ENCODE measurements at places on chromosomes 12 and 14. TPM values are rescaled to one million over a fixed set of nuclear protein-coding genes. Genes with fewer than 3 reads are reported as not detected.

The PRICKLE1 gene
- total RNA-seq: not detected

The SERPINA3 gene
- total RNA-seq: not detected

The GNS gene
- total RNA-seq: 21.1 TPM

The NGB gene
- total RNA-seq: not detected

The CPM gene
- total RNA-seq: 1.6 TPM

DNA sequence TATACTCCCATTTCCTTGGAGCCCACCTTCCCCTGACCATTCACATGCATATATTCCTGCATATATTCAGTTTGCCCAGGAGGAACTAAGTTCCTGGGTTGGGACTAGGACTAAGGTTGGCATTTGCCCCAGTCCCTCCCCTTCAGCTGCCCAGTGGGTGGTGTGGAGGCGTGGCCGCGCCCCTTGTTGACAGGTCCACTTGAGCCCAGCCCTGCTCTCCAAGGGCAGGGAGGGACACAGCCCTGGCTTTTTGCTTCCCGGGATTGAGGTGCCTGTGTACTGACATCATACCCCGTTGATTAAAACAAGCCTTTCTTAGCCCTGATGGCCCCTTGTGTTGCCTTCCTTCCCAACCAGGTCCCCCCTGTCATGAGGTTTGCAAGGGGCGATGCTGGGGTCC, 7.3 kb downstream of the ERBB3 start:
- no peak for DNase-seq

- no peak for DNase-seq
Observed at GRCh38 chr14:64654246-64654900, 49.9 kb upstream of the PLEKHG3 start.

- DNase-seq: no peak
Observed at GRCh38 chr14:97266653-97267052, 469.5 kb downstream of the VRK1 start.

GRCh38 chr14:31746326-31746725, 185.1 kb downstream of the NUBPL start:
- DNase-seq: no peak

- no peak for DNase-seq
Observed at GRCh38 chr12:121297435-121297991, 1.0 kb upstream of the CAMKK2 start.

- DNase-seq: no peak
Observed at GRCh38 chr14:50935126-50936015, 8.9 kb downstream of the PYGL start.

- no peak for DNase-seq
Observed at GRCh38 chr14:84323450-84323849, 1206.5 kb upstream of the FLRT2 start.

- no peak for DNase-seq
Observed at GRCh38 chr14:90774316-90774715, 41.9 kb downstream of the TTC7B start.

GRCh38 chr12:66637699-66638301, 41.1 kb downstream of the GRIP1 start:
- no peak for DNase-seq

DNA sequence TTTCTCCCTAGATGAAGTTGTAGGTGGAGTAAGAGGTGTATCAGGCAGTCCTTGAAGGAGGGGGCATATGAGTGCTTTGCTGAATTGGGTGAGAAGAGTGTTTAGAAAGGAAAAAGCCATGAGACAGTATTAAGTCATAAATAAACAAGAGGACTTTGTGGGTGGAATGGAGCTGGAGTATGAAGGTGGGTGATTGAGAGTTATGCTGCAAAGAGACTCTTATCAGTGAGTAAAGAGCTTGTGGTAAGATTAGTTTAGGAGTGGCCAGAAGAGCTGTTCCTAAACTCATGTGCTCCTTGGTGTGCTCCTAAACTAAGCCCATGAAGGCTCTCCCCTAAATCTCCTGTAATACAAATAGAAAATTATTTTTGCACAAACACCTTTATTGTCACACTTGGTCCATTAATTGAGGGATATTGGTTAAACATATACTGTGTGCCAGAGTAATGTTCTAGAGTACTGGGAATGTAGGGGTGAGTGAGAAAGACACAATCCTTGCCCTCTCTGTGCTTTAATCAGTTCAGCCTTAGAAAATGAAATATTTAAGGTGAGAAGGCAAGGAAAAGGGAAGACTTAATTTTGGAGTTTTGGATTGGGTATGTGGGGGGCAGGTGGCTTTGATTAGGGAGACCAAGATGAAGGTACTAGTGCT, 9.8 kb downstream of the CHPT1 start:
- no peak for DNase-seq

Measured in CD8-positive, alpha-beta memory T cell (primary cell).